ENCODE measurements at places on chromosomes 16 and 17. TPM values are rescaled to one million over a fixed set of nuclear protein-coding genes. Genes with fewer than 3 reads are reported as not detected.

Gene KRT32
- total RNA-seq, result not detected

Gene MPO
- not detected for total RNA-seq

Gene IRX3
- 7.2 TPM for total RNA-seq

Gene AATK
- total RNA-seq, result 0.86 TPM

Gene C16orf86
- total RNA-seq, result 1.7 TPM

Gene COTL1
- total RNA-seq, result 79.2 TPM

Gene OMG
- total RNA-seq, result not detected

Gene CTRL
- total RNA-seq, result 0.67 TPM

Gene KIF2B
- total RNA-seq, result not detected

Gene SLC9A5
- 0.67 TPM for total RNA-seq

Gene CCL4L2
- not detected for total RNA-seq

Gene LITAFD
- total RNA-seq, result not detected

Gene ERI2
- total RNA-seq, result 31.4 TPM

Gene MAF
- 10.3 TPM for total RNA-seq

Data from mammary epithelial cell (primary cell).